ENCODE measurements at places on chromosomes 3 and 15.

DNA sequence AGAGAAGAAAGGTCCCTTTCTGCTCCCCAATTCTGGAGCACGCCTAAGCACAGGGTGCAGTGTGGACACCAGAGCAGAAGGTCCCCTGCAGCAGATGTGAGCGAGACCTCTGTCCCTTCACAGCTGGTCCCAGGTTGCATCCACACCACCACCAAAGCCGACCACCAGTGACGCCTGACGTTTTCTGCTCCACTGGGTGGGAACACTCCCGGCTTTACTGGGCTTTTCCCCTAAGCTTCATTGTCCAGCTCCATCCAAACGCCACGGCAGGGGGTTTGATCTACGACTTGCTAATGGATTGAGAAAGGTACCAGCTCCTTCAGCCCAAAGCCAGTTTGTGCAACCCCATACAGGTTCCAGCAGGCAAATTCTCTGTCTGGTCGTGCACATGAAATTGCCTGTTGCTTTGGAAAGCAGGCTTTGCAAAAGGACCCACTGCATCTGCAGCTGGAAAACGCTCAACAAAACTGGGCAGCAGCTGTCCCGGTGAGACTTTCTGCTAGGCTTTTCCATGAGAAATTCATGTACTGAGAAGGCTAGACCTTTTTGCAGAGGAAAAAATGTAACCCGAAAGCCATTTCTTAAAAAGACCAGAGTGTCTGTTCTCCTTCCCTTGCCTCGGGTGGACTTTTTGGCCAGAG, 31.1 kb downstream of the ADAMTS17 start:
- no peak for DNase-seq

GRCh38 chr3:184658223-184658928, 53.5 kb downstream of the MAGEF1 start:
- no peak for DNase-seq

DNA sequence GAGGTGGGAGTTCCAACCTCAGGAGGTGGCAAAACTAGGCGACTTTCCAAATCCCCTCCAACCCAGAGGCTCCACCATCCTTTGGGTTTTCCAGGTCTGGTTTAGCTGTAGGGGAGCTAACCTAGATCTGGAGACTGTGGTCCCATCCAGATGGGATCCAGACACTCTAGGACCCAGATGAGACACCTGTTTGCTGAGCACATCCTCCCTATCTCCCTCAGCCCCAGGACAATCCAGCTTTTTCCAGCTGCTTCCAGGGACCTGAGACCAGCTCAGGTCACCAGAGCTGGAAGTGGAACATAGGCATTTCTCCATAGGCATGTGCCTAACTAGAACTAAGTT, 18.2 kb downstream of the CRTAP start:
- DNase-seq, result no peak

- DNase-seq, result no peak
These were observed 427.1 kb upstream of the C2CD4B start for GRCh38 chr15:62591842-62592838.

DNA sequence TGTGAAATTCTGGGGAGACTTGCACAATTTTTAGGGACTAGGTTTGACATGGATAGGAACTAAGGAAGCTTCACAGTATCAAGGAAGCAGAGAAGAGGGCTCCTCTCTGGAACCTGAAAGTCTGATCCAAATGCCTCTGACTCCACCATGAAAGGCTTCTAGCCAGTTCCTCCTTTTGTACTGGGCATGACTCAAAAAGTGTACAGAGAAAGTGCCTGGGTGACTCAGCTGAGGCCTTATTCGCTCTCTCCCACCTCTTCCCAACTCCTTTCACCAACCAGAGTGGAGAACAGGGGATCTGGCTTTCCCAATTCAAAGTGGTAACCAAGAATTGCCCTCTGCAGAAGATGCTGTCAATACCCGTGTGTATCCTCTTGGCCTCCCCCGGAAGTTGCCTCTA, 342.9 kb upstream of the PROK2 start:
- DNase-seq, result no peak

DNA sequence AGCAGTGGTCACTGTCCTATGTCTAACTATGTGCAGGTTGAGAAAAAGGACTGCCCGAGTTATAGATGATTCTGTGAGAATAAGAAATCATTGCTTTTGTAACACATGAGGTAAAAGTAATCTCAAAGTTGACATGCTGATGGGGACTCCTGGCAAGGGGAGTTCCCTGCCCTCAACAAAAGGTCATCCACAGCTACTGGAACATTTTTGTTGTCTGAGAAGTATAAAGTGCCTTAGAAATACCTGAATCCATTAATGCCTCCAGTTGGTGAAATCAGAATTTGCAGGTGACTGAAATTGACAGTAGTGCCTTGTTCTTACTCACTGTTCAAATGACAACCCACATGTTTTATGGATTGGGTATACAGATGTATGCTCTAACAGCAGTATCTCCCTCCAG, 43.7 kb upstream of the RBM5 start:
- DNase-seq, result no peak

- DNase-seq, result no peak
These were observed 780 bp upstream of the P4HTM start for GRCh38 chr3:48989126-48989795.

DNA sequence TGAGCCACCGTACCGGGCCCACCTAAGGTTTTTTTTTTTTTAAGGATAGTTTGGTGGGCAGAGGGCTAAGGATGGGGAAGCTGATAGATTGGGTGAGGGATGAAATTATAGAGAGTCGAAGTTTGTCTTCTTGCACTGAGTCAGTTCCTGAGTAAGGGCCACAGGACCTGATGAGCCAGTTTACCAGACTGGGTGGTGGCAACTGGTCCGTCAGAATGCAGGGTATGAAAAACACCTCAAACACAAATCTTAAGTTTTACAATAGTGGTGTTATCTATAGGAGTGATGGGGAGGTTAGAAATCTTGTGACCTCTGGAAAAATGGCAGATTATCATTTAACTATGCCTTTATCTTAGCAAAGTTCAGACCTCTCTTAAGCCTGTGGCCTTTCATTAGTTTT, 2.8 kb downstream of the ZNF860 start:
- DNase-seq, result no peak

- DNase-seq, result no peak
These were observed 5.2 kb downstream of the HYAL2 start for GRCh38 chr3:50317300-50317699.

DNA sequence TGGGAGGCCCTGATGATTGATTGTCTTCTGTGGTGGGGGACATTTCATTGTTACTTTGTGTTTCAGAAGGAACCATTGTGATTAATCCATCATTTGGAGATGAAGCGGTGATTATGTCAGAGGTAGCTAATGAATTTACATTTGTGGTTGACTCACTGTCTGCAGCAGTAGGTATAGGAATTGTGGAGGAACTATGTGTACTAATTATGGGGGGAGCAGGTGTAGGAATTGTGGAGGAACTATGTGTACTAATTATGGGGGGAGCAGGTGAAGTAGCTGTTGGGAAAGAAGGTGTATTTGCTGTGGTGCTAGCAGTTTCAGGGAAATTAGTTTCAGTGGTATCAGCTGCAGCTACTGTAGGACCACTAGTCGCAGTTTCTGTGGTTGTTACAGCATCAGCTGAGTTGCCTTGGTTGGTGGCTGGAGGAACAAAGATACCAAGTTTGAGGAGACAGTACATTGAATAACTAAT, 6.9 kb downstream of the MUC13 start:
- DNase-seq, result no peak

DNA sequence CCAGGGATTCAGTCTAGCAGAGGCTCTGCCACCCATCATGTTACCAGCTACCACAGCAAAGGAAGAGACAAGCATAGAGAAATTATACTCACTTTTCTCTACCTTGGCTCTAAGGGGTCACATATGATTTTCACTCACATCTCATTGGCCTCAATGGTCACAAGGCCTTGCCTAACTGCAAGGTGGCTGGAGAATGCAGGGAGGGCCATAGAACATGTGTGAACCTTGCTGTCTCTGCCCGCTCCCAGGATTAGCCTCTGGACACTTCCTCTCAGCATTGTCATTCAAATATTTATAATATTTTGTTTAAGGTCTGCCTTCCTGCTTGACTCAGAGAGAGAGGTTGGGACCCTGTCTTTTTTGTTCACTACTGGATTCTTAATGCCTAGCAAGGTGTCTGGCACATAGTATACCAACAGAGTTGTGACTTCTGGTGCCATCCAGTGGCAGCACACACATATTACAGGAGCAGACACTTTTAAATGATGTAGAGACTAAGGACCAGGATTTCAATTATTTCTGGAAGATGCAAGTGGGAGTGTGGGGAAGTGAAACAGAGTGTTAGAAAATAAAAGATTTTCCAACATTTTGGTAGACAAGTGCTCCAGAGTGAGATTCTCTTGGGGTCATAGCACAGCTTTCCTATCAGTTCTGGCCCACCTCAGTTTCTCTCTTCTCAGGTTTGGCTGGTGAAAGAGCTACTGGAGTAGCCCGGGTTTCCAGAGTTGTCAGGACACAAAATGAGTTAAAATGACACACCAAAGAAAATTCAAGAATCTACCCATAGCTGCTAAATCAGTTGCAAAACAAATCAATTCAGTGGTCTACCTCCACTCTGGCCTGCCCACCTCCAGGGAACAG, 119.0 kb upstream of the RASGRP1 start:
- DNase-seq, result no peak

DNA sequence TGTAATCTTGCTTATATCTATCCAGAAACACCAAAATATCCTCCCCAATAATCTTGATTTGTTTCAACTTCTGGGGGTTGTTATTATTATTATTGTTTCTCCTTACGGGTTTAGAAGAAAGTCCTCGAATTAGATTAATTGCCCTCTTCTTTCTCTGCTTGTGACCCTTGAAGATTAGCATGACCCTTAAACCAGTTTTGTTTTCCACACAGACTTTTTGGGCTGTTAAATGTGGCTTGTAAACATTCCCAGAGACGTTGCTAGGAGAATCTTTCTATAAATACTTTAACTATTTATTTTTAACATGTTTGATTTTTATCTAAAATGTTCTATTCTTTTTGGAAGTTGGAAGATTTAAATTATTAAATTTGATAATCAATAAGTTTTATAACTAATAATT, 4.3 kb upstream of the SUCNR1 start:
- no peak for DNase-seq

- DNase-seq, result no peak
These were observed 25.3 kb downstream of the NPTN start for GRCh38 chr15:73607843-73608242.

- DNase-seq, result no peak
These were observed 4.0 kb downstream of the TRAT1 start for GRCh38 chr3:108826309-108827187.

Data from right lobe of liver (tissue), 6 donors.